ENCODE measurements at places on chromosomes 3 and 15.
A peak's percentile ranks its signal among the peaks of the same experiment; 100 is the strongest.

DNA sequence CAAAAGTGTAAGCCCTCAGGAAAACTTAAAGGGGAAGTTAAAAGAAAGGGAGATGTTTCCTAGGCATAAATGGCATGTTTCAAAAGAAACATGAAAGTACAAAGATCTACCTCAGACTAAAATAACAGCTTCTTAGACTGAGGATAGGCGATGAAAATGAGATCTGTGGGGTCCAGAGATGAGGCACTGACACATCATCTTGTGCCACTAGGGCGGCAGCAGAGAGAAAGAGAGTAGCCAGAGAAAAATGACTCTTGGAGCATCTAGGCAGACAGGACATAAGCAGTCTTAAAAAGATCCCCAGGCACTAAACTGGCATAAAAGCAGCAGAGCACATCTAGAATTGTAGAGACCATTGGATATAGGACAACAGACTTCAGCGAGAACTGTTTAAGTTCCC lies 42.5 kb upstream of the RFX7 start:
- no peak for DNase-seq

- DNase-seq, result no peak
These were observed 300.4 kb downstream of the RBMS3 start for GRCh38 chr3:29581311-29581710.

- DNase-seq, result no peak
These were observed 491.8 kb downstream of the MECOM start for GRCh38 chr3:169171739-169172138.

DNA sequence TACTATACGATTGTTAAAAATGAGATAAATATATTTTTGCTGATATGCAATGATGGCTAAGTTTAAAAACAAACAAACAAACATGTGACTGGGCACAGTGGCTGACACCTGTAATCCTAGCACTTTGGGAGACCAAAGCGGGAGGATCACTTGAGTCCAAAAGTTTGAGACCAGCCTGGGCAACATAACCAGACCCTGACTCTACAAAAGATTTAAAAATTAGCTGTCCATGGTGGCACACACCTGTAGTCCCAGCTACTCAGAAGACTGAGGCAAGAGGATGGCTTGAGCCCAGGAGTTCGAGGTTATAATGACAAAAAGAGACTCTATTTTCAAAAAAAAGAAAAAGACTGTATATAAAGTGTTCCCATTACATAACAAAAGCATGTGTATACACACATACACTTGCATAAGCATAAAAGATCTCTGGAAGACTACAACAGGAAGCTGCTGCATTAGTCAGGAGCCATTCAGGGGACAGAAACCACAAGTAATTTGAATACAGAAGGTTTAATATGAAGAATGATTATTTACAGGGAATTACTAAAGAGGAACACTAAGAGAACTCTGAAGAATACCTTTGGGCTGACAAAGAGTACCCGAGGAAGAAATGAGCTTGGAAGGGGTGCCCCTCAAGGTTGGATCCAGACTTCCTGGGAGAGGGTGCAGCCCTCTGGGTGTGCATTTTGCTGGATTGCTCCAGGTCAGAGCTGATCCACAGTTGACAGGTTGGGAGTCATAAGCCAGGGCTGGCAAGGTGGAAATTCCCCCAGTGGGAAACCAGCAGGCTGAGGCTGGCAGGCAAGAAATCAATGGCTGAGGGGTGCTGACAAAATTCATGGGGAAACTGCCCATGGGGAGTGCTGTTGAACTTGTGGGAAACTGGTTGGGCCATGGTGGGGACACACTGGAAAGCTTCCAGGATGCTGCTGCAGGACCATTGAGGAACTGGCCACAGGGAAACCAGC lies 9.3 kb upstream of the TM4SF18 start:
- DNase-seq, result no peak

GRCh38 chr3:148372206-148372875 lies 325.4 kb upstream of the AGTR1 start:
- no peak for DNase-seq

DNA sequence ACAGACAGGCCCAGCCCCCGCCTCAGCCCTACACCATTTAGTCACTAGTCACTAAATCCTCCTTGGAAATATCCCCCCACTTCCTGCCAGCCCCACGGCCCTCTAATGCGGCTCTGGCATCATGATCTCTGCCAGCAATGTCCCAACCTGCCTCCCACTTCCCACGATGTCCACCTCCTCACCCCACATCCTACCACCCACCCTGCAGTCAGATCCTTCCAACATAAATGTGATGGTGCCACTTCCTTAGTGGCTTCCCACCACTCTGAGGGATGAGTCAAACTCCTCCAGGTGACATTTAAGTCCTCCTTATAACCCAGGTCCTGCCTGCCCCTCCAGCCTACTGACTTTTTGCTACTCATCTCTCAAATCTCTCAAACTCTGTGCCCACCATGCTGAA lies 167.5 kb downstream of the SHQ1 start:
- no peak for DNase-seq

DNA sequence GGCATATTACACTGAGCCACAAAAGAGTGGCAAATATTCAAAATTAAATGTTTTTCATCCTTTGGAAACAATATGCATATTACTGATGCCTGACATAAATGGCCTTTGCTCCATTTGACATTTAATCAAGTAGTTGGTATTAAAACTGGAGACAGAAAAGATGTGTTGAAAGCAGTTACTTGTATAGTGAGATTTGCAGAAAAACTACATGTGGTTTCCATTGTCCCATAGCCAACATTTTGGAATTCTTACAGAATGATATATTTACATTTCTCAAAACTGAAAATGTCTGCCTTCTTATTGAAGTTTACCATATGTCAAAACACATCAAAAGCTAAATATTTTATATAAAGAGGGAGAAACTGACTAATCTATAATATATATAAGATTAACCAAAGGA lies 21.6 kb downstream of the SHOX2 start:
- no peak for DNase-seq

DNA sequence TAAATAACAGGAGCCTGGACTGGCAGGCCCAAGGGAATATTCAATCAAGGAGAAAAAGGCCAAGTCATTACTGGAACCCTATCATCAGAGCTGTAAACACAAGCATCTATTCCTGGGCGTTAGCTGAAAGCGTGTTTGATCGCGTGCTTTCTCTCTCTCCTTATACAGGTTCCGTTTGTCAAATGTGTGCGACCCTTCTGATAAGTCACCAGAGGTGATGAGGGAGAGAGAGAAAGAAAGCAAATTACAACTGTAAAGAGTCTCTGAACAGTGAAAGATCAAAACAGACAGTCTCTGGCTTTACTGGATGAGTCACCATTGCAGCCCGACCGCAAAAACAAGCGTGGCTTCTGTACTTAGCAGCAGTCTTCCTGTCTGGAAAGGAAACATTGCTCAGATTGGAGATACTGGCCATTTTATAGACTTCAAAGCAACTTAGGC lies 39.5 kb upstream of the TPRG1 start:
- no peak for DNase-seq

- DNase-seq, result no peak
These were observed 995 bp downstream of the CHST14 start for GRCh38 chr15:40471808-40472150.

- DNase-seq, result no peak
These were observed 28.8 kb downstream of the USP13 start for GRCh38 chr3:179681492-179682263.

- DNase-seq, result no peak
These were observed 337.9 kb upstream of the IL12A start for GRCh38 chr3:159650726-159651125.

DNA sequence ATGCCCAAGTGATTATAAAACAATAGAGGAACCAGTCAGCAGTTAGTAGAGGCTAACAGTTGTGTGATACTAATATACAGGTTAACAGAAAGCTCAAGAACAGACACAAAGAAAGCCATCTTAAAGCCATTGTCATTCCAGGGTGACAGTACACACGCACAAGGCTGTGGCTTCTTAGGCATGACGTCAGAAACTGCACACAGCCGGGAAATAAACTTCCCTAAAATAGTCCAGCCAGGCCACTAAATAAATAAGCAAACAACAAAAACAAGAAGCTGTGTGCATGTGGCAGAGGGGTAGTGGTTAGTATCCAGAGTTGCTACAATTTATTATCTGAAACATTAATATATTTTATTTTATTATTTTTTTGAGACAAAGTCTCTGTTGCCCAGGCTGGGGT lies 49.8 kb downstream of the PPCDC start:
- no peak for DNase-seq

- DNase-seq, result no peak
These were observed 657.1 kb downstream of the GRM7 start for GRCh38 chr3:7518026-7518425.

DNA sequence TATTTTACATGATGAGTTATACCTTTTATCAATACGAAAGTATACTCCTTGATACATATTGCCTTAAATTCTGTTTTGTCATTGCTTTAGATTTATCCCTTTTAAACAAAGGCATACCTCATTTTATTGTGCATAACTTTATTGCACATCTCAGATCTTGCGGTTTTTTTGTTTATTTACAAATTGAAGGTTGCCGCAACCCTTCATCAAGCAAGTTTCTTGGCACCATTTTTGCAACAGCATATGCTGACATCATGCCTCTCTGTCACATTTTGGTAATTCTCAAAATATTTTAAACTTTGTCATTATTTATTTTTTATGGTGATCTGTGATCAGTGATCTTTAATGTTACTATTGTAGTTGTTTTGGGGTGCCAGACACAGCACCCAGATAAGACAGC lies 20.9 kb downstream of the SNRK start:
- no peak for DNase-seq

DNA sequence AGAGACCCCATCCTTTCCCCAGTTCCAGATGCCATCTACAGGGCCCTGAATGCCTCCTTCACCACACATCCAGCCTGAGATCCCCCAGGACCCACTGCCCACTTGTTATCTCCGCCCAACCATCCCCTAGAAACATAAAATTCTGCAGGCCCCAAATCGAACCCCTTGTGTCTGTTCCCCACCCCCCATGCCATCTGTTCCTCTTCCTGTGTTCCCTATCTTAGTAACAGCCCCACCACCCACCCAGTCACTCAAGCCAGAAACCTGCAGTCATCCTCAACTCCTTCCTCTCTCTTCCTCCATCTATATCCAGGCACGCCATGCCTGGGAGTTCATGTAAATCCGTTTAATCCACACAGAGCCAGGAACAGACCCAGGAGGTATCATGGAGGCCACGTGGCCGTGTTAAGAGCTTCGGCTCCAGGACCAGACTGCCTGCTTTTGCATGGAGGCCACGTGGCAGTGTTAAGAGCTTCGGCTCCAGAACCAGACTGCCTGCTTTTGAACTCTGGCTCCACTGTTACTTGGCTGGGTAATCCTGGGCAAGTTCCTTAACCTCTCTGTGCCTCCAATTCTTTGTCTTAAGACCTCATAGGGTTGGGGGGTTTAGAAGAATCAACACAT lies 4.8 kb downstream of the CSRNP1 start:
- DNase-seq, result no peak

DNA sequence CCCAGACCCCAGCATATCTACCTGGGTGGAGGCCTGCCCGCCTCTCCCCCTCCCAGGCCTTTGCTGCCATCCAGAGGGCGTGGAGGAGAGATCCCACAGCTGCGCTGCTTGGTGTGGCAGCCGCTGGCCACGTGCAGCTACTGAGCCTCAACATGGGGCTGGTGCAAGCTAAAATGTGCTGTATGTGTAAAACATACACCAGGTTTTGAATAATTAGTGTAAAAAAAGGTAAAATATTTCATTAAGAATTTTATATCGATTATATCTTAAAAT lies 95.8 kb downstream of the SEC22A start:
- DNase-seq, result no peak

DNA sequence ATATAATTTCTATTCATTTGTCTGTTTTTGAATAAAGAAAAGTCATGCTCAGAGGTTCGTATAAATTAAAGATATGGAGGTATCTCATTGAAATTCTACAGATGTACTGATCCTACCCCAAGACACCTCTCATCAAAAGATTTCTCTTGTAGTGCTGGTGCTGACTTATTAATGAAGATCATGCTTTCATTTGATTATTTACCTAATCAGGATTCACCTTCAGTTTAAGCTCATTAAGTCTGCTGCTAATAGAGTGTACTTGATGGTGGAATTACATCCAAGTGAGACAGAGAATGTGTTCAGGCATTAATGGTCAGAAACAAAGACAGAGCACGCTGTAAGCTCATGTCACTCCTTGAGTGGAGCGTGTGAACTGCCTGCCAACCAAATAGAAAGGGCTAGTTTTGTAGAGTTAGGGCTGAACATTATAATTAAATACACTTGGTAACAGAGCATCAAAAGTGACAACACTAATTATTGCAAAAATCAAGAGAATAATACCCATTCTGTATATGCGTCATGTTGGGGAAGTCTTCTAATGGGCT lies 45.5 kb downstream of the KBTBD12 start:
- DNase-seq, result no peak

- DNase-seq, result peak; percentile 30
These were observed 1.1 kb downstream of the ZBTB47 start for GRCh38 chr3:42654331-42655201.

DNA sequence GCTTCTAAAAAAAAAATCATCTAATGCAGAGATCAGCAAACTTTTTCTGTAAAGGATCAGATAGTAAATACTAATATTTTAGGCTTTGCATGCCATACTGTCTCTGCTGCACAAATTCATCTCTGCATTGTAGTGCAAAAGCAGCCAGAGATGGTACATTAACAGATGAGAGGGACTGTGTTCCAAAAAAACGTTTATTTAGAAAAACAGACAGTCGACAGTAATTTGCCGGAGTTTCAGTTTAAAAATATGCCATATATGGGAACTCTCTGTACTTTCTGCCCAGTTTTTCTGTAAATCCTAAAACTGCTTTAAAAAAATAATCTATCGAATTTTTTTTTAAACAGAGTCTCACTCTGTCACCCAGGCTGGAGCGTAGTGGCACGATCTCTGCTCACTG lies 14.3 kb downstream of the MINDY2 start:
- no peak for DNase-seq

GRCh38 chr15:93469994-93470393 lies 381.0 kb upstream of the RGMA start:
- no peak for DNase-seq

DNA sequence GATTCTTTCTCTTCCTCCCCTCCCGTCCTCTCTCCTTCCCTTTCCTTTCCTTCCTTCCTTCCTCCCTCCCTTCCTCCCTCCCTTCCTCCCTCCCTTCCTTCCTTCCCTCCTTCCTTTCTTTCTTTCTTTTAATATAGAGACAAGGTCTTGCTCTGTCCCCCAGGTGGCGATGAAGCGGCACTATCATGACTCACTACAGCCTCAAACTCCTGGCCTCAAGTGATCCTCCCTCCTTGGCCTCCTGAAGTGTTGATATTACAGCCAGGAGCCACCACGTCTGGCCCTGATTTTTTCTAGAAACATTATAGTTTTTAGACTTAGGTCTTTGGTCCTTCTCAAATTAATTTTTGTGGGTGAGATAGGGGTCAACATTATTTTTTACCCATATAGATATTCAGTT lies 15.5 kb downstream of the GRM2 start:
- DNase-seq, result no peak

GRCh38 chr3:59368900-59369675 lies 319.3 kb upstream of the CFAP20DC start:
- DNase-seq, result no peak

- DNase-seq, result no peak
These were observed 10.3 kb downstream of the LPP start for GRCh38 chr3:188164248-188164687.

Data from NCI-H2029 (cell line).